ENCODE measurements at places on chromosomes 6 and 20.

DNA sequence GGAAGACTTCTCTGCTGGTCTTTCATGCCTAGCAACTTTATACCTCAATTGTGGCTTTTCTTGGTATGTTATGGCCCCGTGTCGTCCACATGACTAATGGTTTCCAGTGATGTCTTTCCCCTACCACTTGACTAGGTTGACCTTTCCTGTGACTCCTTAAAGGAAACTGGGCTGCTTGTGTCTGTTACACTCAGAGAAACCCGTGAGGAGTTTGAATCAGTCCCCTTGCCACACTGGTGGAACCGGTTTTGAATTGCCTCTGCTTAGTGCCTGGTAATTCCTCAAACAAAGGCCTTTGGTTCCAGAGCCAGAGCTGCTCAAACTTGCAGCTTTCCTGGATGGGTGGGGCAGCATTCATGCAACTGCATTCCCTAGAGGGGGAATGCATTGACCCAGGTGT is 21.9 kb downstream of the ECT2L start:
- DNase-seq = peak; percentile 96

GRCh38 chr6:40036186-40036585 is 101.9 kb upstream of the MOCS1 start:
- DNase-seq = no peak

- no peak for DNase-seq
These were observed 448.9 kb downstream of the COL12A1 start for GRCh38 chr6:74756923-74757322.

DNA sequence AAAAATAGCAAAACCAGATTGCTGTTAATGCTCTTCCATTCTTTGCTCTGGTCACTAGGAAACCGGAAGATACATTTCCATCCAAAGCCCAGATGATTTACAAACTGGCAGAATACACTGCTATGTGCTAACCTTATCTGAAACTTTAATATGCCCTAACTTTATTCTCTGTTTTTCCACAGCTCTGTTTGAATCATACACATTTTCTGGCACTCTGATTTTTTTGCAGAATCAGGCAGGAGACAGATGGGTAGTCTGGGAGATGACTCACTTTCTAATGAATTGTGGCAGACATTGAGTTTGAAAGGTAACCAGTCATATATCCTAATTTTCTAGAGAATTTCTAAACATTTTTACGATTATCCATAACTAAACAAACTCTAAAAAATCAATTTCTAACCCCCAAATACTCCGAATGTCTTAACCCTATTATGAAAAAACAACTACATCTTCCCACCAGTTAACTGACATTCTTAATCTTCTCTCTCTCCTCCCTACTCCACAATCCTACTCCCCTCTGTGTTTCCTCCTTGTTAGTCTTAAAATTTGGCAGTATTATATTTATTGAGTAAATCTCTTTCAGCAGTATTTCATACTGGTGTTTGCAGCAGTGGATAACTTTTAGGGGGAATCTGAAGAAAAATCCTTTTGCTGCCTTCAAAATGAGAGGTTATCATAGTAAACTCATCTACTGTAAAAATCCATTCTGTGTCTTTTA is 63.5 kb downstream of the MAN1A1 start:
- no peak for DNase-seq

DNA sequence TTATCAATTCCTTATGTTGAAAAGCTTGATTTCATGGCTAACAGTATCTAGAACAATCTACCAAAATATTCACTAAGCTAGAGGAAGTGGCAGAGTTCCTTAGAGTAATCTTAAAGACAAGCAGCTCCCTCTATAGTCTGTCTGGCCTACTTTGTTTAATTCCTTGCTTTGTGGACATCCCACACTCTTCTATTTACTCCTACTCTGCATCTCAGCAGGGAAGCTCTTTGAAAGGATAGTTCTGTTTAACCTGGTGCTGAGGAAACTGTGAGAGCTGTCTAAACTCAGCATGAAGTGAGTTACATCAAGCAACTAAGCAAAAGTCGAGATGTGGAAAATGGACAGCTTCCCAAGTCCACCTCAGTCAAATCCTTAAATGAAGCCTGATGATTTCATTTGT is 4.3 kb downstream of the REV3L start:
- peak; percentile 70 for DNase-seq

DNA sequence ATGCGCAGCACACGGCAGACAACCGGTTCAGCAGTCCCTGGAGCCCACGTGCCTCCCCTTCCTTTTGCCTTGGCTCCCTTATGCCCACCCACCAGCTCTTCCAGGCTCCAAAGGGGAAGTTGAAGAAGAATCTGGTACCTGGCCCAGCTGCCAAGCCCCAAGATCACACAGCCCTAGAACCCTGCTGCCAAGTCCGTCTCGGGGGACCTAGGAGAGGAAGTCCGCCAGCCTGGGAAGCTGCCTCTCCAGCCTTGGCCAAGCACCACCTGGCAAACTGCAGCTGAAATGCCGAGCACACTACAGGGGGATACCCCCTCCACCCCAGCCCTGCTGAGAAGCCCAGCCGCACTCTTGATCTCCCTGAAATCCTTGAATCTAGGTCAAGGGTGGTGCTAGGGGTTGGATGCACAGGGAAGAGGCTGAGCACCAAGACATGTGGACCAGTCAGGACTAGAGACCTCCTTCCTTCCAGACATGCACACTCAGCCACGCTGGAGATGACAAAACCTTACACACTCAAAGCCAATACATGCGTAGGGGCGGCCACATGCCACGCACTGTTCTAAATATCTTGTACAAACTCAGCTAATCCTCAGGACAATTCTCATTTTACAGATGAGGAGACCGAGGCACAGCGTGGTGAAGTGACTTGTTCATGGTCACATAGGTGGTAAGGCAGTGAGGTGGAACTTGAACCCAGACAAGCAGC is 124.1 kb downstream of the PREX1 start:
- peak; percentile 47 for DNase-seq

- no peak for DNase-seq
These were observed 39.1 kb downstream of the FAM120B start for GRCh38 chr6:170345662-170346061.

DNA sequence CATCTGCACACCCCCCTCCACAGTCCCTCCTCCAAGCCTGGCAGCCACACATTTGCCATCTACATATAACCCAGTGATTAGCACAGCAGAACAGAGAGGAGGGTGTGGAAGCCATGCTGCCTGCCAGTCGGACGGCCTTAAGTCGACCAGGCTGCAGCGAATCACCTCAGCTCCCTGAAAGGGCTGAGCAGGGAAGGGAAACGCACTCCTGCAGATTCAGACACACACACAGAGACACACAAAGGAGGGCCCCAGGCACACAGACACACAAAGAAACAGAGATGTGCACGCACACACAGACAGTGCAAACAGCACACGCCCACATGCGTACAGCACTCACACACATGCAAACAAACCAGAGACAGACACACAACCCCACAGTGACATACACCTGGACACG is 11.2 kb upstream of the SIRPA start:
- DNase-seq = no peak

GRCh38 chr6:143295932-143296331 is 154.6 kb downstream of the ADAT2 start:
- no peak for DNase-seq

DNA sequence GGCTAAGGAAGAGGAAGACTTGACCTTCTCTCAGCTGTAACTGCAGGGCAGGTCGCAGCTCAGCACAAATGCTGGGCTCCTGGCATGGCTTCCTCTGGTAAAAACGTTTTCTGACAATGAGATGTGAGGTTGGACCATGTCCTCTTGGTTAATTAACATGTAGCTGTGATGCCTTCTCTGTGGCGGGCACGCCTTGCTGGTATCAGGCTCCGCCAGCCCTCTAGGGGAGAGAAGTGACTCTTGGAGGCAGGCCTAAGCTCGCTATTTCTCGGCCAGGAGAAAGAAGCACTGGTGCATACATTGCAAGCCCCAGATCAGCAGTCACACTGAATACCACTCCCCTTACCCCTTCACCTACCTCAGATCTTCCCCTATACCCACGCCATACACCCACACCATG is 65.0 kb downstream of the QRSL1 start:
- DNase-seq = no peak

GRCh38 chr6:62229231-62229630 is 56.8 kb downstream of the KHDRBS2 start:
- no peak for DNase-seq

GRCh38 chr6:89589297-89590025 is 49.1 kb downstream of the LYRM2 start:
- no peak for DNase-seq

DNA sequence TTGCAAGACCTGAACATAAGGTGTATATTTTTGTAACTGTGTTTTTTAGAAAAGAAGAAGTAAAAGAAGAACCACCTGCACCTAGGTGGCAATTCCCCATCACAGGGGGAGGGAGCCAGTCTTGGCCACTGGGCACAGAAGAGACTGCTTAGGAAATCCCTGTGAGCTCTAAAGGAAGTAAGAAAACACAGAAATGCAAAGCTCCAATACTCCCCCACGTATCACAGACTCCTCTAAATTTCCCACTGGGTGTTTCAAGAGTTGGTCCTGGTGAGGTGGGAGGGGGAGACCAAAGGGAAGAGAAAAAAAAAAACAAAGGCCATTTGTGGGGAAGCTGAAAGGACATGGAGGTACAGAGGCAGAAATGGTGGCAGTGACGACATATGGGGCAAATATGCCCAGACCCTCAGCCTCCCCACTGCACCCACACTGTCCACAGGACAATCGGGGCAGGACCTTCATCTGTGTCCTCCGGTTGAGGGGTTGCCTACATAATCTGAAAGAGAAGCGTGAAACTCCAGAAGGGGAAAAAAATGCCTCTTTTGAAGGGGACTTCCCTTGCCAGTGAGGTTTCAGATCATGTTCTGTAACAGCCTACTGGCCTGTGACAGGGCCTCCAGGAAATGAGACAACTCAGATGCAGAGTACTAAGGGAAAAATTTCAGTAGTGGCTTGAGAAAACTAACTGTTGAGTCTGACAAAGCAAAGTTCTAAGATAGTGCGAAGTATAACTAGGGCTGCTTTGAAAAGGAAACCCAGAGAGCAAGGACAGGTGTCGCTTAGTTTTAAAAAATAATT is 226.2 kb upstream of the MARCKS start:
- DNase-seq = no peak

GRCh38 chr6:55566036-55566710 is 12.8 kb downstream of the HMGCLL1 start:
- DNase-seq = no peak

DNA sequence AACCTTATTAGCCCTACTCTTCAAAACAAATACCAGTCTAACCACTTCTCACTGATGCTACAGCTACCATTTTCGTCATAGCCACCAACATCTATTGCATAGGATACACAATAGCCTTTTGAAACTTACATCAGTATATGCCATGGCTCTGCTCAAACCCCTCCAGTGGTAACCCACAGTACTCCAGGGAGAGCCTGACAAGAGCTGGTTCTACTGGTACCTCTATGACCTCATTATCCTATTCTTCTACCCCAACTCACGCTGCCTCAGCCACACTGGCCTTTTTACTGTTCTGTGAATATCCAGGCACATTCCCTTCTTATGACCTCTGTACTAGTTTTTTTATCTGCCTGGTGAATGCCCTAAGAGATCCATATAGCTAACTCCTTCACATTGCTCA is 157.6 kb downstream of the ARHGAP18 start:
- DNase-seq = no peak

- DNase-seq = peak; percentile 31
These were observed 2.4 kb upstream of the ZMYND8 start for GRCh38 chr20:47358672-47359529.

DNA sequence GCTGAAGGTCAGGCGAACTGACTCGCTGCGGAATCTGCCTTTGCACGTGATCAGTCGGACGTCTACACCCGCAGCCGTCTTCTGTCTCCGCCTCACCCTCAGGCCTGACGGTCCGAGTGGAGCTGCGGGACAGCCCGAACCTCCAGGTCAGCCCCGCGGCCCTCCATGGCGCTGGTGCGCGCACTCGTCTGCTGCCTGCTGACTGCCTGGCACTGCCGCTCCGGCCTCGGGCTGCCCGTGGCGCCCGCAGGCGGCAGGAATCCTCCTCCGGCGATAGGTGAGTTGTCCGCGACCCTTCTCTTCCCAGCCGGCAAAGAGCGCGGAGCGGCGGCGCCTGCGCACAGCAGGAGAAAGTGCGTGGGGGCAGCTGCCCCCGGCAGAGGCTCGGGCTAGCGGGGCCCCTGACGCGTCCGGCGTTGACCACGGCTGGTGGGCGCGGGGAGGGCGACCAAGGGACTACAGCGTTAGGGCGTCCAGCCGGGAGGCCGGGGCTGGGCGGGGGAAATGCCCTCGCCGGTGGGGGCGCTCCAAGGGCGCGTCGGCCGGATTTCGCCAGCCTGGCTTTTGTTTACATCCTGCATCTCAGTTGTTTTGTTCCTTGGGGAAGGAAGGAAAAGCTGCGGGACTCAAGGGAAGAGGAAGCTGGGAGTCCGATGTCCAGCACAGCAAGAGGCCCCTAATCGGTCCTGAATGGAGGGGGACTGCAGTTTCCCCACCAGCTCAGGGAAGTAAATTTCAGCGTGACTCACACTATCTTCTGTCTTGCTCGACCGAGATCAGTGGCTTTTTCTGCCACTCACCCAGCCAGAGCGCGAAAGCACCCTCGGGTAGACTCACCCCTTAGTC is at the start of gene SMPDL3A:
Gene SMPDL3A (plus strand): TSS at position 77 of the 846 bp plus-strand sequence. CDS start 89 bp downstream, at position 166.
- DNase-seq = peak; percentile 89

DNA sequence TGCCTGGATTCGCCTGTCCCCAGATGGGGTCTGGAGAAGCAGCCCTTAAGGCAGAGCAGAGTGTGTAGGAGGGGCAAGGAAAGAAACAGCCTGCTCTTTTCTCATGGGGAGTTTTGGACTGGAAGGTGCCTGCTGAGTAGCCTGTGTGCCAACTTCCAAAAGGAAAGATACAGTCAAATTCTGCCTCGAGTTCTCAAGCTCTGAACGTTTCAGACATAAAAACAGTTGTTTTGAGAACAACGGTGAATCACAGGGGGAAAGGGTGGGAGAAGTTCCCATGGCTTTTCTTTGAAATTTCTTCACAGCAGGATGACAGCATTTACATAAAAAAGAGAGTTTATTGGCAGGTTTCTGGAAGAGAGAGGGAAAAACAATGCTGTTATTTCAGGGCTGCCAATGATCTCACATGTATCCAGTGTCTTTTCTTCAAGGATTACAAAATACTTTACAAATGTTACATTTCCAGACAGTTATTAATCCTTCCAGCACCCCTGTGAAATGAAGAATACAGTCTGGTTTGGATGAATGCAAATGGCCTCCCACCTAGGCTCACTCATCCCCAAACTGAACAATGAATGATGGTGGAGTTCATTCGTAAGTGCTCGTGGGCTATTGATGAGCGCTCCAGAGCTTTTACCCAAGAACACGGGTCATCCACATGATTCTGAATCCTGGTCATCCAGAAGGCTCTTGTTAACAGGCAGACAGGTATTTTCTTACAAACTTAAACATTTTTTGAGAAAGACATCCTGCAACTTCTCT is 33.8 kb upstream of the ECI2 start:
- DNase-seq = no peak

GRCh38 chr6:28947831-28948270 is 24.1 kb upstream of the TRIM27 start:
- no peak for DNase-seq

- no peak for DNase-seq
These were observed 57.2 kb upstream of the MAFB start for GRCh38 chr20:40746251-40746650.

DNA sequence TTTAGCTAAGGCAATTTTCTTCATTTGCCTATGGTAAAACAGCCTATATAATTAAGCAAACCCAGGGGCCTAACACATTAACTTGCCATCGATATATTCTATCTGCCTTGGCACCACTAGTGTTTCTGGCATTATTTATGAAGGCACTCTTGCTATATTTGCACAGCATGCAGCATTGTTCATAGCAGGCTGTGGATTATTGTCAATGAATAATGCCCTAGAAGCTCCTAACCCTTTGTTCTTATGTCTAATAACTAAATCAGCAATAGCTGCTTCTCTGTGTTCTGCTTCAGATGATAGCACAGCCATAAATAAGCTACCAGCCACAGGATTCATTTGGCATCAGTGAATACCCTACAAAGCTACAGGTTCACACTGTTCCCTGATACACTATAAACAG is 254.8 kb upstream of the STXBP5 start:
- no peak for DNase-seq
